ENCODE measurements at places on chromosomes 4 and X. TPM values are rescaled to one million over a fixed set of nuclear protein-coding genes. Genes with fewer than 3 reads are reported as not detected.

Gene OPRPN
- not detected for total RNA-seq

Gene DCHS2
- 0.13 TPM for total RNA-seq

Gene GLRB
- 19.4 TPM for total RNA-seq

Gene ERCC6L
- total RNA-seq = 1.1 TPM

Gene NDNF
- total RNA-seq = 0.24 TPM

- no peaks in the 10 kb centered on the region for H3K27me3 ChIP-seq
- peaks cover 17% of the 10 kb centered on the region for H3K36me3 ChIP-seq
- DNase-seq = no peak
- H3K4me3 ChIP-seq = no peak overlapping the region
- peaks cover 39% of the 10 kb centered on the region for H3K4me1 ChIP-seq
Observed at GRCh38 chr4:73828956-73829355, 7.5 kb upstream of the CXCL6 start.

DNA sequence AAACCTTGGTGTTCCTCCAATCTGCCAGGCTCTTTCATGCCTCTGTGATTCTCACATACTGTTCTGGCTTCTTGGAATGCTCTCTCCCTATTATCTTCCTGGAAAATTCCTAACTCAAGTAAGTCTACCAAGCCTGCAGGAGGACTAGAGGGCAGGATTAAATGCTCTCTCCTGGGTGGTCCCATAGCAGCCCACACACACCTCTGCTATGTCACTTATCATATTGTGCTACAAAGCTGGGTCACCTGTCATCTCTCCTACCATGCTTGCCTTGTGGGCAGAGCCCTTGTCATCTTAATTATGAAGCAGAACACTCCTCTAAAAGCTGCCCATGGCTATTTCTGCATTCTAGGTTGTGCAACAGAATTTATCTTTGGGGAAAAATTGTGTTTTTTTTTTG is 344.5 kb upstream of the NOCT start:
- H3K36me3 ChIP-seq = no peaks in the 10 kb centered on the region
- H3K4me3 ChIP-seq = no peak overlapping the region
- DNase-seq = no peak

GRCh38 chr4:16627999-16628398 is 270.4 kb downstream of the LDB2 start:
- no peaks in the 10 kb centered on the region for H3K27me3 ChIP-seq
- no peak overlapping the region for H3K4me3 ChIP-seq
- no peak for DNase-seq
- peaks cover 4% of the 10 kb centered on the region for H3K4me1 ChIP-seq

DNA sequence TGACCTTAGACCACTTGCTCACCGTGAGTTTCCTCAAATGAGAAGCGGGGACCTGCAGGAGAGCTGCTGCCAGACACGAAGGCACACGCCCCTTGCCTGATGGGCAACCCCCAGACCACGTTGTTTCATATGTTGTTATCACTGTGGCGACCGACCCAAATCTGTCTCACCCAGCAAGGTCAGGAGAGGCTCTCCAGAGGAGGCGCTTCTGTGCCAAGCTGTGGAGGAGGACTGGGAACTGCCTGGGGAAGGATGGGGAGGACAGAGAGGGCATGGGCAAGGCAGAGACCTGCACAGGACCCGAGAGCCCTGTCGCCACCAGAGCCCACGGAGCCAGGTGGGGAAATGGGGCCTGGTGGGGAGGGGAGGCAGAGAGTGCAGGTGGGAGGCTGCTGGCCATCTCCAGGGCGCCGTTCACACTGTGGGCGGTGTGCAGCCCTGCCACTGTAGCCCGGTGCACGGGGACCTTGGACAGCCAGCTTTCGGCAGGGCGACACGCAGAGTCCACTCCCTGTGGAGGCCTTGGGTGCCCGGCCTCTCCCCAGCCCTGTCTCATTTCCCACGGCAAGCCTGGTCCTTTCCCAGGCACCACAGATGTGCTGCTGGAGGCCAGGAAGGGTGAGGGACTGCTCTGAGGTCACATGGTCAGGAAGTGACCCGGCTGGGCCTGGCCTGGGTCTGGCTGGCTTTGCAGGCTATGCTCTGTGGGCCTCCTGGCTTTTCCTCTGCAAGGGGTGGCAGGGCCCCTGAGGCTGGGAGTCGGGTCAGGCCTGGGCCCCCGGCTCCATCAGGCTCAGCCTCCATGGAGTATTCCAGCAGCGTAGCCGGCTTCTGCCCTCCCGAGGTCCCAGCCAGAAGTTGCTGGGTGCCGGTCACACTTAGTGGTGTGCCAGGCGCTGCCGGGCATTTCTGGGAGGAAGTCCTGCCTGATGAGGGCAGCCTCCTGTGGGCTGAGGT is 3.2 kb downstream of the HTRA3 start:
- no peak for DNase-seq
- peaks cover 14% of the 10 kb centered on the region for H3K27me3 ChIP-seq
- H3K4me3 ChIP-seq = no peak overlapping the region
- no peak overlapping the region for H3K27ac ChIP-seq
- peaks cover 19% of the 10 kb centered on the region for H3K4me1 ChIP-seq
- H3K36me3 ChIP-seq = no peaks in the 10 kb centered on the region

GRCh38 chr4:174273930-174274329 is 9.5 kb downstream of the FBXO8 start:
- H3K27me3 ChIP-seq = no peaks in the 10 kb centered on the region
- DNase-seq = no peak
- H3K27ac ChIP-seq = no peak overlapping the region
- no peak overlapping the region for H3K4me3 ChIP-seq
- H3K4me1 ChIP-seq = no peaks in the 10 kb centered on the region

DNA sequence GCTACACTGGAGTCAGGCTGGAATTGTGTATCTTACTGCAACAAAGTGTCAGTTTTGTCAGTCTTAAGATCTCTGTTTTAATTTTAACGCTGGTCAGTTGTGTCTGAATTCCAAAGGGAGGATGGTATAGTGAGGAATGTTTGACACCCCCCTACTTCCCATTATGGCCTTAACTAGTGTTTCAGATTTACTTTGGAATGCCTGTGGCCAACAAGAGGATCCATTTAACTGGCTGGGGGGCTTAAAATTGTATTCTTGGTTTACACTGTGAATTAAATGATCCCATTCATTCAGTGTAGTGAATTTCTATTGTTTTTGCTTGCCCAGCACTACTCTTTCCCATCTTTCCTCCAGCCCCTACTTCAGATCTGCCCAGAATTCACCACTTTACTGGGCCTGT is 75.8 kb upstream of the IQCM start:
- H3K4me1 ChIP-seq = no peaks in the 10 kb centered on the region
- H3K4me3 ChIP-seq = no peak overlapping the region
- H3K27ac ChIP-seq = no peak overlapping the region
- H3K27me3 ChIP-seq = peaks cover 3% of the 10 kb centered on the region
- DNase-seq = no peak

DNA sequence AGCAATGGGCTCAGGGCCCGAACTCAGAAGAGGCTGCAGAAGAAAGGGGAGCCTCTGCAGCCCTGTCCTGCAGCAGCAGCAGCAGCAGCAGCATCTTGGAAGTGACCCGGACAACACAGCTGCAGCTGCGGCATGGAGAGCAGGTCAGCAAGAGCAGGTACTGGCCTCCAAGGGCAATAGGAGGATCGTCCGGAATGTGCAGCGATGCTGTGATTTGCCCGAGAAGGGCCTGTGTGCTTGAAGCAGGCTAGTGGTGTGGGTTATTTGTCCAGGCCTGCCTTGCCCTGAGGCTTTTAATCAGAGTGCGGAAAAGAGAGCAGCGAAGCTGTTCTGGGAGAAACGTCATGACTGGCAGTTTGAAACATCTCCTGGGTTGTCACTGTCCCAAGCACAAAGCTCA is 126.0 kb downstream of the F11 start:
- H3K27ac ChIP-seq = no peak overlapping the region
- DNase-seq = no peak
- no peaks in the 10 kb centered on the region for H3K36me3 ChIP-seq
- peaks cover 9% of the 10 kb centered on the region for H3K27me3 ChIP-seq
- no peaks in the 10 kb centered on the region for H3K4me1 ChIP-seq

DNA sequence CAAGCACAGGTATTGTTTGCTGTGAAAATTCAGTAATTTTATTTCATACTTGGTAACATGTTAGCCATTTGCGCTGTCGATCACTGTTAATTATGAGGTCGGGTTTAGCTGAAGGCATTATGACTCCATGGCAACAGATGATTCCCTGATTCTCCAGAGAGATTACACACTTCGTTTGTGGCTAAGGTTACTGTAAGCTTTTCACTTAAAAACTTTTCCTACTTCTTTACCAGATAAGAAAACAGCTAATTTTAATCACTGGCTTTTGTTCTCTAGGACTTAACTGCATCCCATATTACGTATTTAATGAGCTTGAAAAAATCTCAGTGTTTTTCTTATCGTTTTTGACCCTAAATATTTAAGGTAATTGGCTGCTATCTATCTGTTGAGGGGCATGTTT is 2.1 kb downstream of the GSTCD start:
- H3K4me1 ChIP-seq = peaks cover 26% of the 10 kb centered on the region
- no peak overlapping the region for H3K27ac ChIP-seq
- DNase-seq = no peak
- peaks cover 5% of the 10 kb centered on the region for H3K36me3 ChIP-seq

DNA sequence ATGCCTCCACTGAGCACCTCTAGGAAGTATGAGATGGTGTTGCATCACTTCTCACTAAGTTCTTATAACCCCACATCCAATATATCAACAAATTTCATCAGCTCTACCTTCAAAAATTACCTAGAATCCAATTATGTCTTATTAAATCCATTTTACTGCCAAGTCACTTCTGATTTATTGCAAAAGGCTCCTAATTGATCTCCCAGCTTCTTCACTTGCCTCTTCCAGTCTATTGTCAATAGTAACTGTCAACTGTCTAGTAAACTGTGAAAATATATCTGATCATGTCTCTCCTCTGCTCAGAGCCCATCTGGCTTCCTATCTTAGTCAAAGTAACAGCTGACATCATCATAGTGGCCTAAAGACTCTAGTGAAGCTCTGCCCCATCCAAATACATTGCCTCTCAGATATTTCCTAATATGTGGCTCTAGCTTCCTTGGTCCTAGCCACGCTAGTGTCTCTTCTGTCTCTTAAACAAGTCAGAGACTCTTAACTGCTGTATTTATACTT is 414.5 kb upstream of the ATOH1 start:
- H3K4me3 ChIP-seq = no peak overlapping the region
- no peaks in the 10 kb centered on the region for H3K27me3 ChIP-seq
- DNase-seq = no peak
- H3K4me1 ChIP-seq = peaks cover 2% of the 10 kb centered on the region
- H3K36me3 ChIP-seq = no peaks in the 10 kb centered on the region

- peaks cover 19% of the 10 kb centered on the region for H3K36me3 ChIP-seq
- no peaks in the 10 kb centered on the region for H3K27me3 ChIP-seq
- DNase-seq = peak; percentile 90
- H3K4me1 ChIP-seq = peaks cover 28% of the 10 kb centered on the region
Observed at GRCh38 chr4:742742-743311, 37.2 kb downstream of the PCGF3 start.

- DNase-seq = no peak
- H3K27me3 ChIP-seq = peaks cover 24% of the 10 kb centered on the region
- no peaks in the 10 kb centered on the region for H3K4me1 ChIP-seq
- H3K4me3 ChIP-seq = no peak overlapping the region
Observed at GRCh38 chr4:72205298-72205697, 173.5 kb downstream of the NPFFR2 start.

GRCh38 chr4:76758290-76758882 is 139.6 kb downstream of the SOWAHB start:
- H3K36me3 ChIP-seq = no peaks in the 10 kb centered on the region
- no peaks in the 10 kb centered on the region for H3K27me3 ChIP-seq

GRCh38 chr4:106039796-106040195 is 144.5 kb downstream of the NPNT start:
- no peaks in the 10 kb centered on the region for H3K27me3 ChIP-seq
- no peak overlapping the region for H3K4me3 ChIP-seq
- H3K36me3 ChIP-seq = no peaks in the 10 kb centered on the region
- no peak overlapping the region for H3K27ac ChIP-seq
- no peak for DNase-seq
